ENCODE measurements at places on chromosomes 1 and 21.

- no peak for DNase-seq
Observed at GRCh38 chr1:155966135-155966534, 12.2 kb downstream of the ARHGEF2 start.

GRCh38 chr1:59292562-59292961 lies 4.3 kb upstream of the FGGY start:
- DNase-seq = peak; percentile 25

DNA sequence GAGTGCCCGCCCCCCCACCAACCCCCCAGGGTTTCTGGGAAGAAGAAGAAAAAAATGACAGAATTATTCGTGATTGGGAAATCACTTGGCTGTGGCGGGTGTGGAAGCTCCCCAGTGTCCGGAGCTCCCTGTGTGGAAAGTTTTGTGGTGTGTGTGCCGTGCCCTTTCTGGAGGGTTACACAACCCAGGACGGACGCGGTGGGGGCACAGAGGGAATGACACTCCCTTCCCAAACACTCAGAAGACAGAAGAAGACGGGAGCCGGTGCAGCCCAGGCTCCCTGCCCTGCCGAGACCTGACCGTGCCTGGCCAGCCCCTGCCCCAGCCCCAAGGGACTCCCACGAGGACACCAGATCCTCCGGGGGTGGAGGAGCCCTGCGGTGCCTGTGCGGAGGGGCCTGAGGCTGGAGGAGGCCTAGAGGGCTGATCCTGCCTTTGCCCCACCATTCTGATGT lies 33.0 kb upstream of the ADARB1 start:
- no peak for DNase-seq

GRCh38 chr1:104406728-104407127 lies 657.0 kb downstream of the AMY1C start:
- DNase-seq = no peak

GRCh38 chr21:38186661-38187270 lies 70.0 kb upstream of the KCNJ15 start:
- no peak for DNase-seq

DNA sequence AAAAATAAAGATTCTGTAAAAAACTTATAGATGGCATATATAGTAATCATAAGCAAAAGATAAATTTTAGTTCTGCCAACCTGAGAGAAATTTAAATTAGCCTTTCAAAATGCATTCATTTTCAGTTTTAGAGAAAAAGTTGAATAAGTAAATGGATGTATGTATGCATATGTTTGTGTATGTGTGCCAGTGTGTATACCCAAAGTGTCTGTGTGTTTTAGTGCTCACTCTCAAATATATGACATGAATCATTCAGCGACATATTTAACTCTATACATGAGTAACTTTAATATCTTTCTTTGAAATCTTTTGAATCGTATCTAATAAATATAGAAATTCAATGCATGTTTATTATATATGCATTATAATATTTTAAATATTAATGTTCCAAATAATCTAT lies 274.5 kb downstream of the SRGAP2C start:
- DNase-seq = no peak

DNA sequence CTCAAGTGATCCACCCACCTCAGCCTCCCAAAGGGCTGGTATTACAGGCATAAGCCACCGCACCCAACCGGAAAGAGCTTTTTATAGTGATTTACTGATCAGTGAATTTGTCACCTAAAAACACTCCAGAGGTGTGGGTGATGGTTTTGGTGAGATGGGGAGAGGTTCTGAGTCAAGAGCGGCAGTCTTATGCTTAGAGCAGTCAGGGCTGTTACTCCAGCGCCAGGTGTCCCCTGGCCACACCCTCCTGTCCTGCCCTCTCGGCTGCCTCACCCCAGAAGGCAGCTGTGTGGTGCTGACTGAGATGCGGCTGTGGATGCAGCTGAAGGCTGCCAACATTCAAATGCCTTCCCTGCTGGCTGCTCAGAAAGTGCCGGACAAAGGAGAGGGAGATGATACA lies 94.5 kb upstream of the LPGAT1 start:
- peak; percentile 62 for DNase-seq

DNA sequence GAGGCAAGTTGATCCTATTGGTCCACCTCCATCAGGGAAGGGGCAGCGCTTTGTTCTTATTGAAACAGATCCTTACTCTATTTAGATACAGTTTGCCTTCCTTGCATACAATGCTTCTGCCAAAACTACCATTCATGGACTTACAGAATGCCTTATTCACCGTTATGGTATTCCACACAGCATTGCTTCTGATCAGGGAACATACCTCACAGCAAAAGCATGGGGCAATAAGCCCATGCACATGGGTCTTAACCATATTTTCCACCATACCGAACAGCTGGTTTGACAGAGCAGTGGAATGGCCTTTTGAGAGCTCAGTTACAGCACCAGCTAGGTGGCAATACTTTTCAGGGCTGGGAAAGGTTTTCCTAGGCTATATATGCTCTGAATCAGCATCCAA lies 544.8 kb upstream of the ADGRL4 start:
- no peak for DNase-seq

DNA sequence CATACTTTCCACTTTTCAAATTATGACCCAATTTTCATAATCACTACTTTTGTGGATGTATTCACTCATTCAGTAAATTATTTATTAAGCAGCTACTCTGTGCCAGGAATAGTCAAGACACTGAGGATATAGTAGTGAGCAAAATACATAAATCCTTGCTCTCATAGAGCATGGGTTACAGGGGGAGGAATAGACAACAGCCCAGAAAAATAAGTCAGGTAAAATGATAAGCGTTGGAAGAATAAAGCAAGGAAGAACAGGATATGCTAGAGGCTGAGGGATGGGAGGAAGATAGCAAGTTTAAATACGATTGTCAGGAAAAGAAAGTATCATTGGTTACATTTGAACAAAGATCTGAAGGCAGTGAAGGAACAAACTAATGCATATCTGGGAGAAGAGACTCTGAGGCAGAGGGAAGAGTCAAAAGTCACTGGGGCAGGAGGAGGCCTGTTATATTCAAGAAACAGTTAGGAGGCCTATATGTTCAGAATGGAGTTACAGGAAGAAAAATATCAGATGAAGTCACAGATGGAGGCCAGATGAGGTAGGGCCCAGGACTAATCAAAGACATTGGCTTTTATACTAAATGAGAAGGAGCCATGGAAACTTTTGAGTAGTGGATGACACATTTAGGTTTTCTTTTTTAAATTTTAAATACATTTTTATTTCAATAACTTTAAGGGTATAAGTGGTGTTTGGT lies 42.9 kb downstream of the SEC22B start:
- DNase-seq = peak; percentile 29

DNA sequence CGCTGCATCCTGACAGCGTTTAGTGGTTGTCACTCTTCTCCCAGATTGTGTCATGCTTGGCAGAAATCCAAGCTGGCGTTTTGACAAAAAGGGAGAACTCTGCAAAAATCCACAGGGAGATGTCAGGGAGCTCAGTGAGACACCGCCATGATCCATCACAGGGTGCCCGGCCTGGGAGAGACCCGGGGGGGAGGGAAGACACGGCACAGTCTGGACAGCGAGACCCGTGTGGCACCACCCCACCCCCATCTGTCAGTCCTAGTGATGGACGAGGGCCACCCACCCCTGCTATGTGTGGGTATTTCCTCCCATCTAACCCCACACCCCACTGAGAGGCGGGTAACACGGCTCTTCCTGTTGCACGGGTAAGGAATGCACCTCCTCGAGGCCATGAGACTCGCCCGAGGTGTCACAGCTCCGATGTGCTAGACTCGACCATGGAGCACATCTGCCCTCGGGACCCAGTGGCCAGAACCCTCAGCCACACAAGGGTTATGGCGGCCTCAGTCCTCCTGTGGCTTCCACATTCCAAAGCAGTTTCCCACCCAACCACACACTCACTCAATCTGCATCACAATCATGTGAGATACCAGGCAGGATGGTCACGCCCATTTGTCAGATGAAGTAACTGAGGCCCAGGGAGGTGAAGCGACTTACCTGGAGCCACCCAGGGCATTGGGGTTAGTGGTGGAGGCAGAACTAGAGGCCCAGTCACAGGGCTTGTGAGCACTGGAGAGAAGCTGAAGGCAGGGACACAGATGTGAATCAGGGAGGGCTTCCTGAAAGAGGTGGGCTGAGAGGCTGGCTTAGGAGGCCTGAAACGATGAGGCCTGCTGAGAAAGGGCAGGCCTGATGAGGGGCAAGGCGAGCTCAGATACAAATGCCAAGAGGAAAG lies 688.5 kb downstream of the MATN1 start:
- DNase-seq = no peak

DNA sequence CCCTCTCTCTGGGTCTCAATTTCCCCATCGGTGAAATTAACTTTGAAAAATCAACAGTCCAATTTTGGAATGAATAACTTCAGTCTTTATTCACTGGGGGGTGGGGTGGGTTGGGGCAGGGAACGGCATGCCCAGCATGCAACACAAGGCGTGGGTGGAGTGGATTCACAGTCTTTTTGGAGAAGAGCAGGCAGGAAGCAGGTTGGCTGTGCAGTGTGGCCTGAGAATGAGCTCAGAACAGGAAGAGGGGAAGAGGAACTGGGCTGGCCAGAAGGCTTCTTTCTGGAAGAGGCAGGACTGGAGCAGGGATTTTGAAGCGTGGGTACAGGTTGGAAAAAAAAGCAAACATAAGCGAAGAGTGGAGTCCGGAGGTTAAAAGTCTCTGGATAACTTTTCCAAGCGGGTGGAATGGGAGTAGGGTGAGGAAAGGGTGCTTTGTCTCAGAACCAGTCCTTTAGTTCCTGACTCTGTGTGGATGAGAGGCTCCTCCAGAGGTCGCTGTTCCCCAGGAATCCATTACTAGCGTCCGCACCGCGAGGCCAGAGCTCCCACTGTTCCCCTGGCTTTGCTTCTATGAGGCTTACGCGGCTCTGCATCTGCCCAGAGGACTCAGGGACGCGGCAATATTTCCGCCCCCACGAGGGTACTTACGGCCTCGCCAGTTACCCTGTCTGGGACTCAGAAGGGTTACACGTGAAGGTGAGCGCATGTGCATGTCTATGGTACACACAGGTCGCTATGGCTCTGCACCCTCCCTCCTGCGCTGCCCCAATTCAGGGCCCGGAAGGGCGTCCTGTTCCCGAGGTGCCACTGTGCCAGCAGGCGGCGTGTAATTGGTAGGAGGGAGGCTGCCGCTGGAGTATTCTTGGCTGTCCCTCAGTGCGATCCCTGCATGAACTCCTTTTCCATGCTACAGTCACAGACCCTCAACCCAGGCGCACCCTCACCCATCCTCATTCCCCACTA lies 5.5 kb upstream of the FOXD2 start:
- peak; percentile 61 for DNase-seq

DNA sequence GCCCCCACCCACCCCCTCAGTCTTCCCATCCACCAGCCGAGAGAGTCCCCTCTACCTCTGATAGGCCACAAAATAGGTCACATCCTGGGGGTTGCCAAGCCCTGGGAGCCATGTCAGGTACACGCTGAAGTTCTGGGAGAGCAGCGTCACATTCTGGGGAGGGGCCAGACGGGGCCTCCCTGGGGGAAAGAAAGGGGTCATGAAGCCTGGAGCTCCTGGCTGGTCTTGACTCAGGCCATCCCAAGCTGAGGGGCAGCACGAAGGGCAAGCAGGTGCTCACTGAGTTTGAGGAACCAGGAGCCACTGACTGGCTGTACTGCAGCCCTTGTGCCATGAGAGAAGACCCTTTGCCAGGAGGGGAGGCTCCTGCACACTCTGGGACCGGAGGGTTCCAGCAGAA lies 6.4 kb downstream of the IFNLR1 start:
- no peak for DNase-seq

DNA sequence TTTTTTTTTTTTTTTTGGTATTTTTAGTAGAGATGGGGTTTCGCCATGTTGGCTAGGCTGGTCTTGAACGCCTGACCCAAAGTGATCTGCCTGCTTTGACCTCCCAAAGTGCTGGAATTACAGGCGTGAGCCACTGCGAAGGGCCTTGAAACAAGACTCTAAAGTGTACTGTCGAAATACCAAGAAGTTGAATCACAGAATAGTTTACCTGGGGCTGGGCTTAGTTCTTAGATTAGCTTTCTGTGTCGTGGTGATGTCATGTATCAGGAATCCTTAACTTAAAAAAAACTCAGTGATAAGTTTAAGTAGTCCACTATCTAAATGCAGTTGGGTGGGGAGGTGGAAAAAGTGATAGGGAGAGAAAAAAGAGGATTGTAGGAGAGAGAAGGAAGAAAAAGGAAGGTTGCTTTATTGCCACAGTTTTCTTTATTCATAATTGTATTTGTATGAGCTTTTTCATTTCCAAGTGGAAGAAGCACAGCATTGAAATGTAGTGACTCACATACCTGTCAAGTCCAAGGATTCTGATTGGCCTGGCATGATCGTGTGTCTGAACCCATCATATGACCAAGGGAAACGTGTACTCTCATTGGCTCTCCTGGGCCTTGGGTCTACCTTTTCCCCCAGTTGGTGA lies 13.4 kb downstream of the ITSN1 start:
- no peak for DNase-seq

DNA sequence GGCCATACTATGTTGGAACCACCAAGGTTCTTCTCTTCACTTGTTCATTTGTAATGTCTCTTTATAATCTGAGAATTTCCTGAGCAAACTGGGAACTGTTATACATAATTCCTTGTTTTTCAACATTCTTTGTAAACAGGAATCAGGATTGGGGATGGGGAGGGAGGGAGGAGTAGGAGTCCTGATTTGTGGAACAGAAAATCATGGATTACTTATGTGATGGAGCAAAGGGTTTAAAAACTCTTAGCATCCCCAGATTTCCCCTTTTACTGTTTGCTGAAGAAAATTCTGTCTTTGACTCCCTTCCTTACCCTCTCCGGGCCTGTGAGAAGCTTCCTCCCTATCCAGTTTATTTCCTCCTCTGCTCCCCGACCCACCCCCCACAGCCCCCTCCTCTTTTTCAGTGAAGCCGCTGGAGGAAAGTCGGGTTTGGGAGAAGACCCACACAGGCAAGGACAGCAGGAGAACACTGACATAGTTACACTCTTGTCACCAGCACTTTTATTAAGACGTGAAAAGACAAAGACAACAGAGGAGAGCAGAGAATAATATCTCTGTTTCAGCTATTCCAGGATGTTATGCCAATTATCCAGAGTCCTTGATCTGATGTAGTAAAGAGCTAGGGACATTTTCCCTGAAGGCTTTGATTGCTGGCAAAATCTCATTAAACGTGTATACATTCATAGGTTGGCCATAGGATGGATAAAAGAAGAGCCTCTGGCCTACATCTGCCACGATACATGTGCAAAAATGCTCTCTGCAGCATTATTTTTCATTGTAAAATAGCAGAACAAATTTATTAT lies 4.6 kb upstream of the NBPF1 start:
- DNase-seq = no peak

DNA sequence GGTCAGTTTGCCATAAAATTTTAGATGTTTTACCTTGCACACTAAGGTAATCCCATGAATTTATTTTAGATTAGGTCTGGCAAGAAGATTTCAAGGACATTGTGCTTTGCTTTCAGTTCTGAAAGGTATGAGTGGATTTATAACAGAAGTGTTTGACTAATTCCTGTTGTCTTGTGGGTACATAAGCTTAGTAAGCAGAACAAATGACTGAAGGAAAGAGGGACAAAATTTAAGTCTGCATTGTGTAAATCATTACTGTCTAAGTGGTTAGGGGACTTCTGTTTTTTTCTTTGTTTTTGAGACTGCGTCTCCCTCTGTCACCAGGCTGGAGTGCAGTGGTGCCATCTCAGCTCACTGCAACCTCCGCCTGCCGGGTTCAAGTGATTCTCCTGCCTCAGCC lies 60.1 kb downstream of the PKN2 start:
- no peak for DNase-seq

GRCh38 chr1:184027826-184028695 lies 9.5 kb downstream of the COLGALT2 start:
- DNase-seq = no peak

GRCh38 chr1:9439074-9439761 lies 100.0 kb upstream of the SLC25A33 start:
- DNase-seq = no peak
